ENCODE measurements at places on chromosomes 3 and 15.

DNA sequence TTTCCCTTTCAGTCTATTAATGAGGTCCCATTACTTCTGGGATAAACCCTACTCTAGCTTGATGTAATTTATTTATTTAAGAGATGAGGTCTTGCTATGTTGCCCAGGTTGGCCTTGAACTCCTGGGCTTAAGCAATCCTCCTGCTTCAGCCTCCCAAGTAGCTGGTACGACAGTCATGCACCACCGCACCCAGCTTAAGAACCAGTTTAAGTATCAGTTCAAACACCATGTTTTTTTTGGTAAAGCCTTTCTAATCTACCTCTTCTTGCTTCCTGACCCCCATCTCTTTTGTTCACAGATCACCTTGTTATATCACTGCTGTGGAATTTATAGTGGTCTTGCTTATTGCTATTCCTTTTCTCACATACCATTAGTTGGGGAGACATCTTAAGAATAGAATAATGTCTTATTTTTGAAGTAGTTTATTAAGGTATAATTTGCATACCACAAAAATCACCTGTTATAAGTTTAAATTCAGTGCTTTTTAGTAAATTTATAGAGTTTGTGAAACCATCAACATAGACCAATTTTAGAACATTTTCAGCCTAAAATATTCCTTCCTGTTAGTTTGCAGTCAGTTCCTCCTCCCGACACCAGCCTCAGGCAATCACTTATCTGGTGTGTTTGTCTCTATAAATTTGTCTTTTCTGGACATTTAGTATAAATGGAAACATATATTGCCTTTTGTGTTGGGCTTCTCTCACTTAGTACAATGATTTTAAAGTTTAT lies 257.9 kb downstream of the PDCD6IP start:
- DNase-seq, result no peak

GRCh38 chr3:141769221-141769894 lies 6.2 kb downstream of the GRK7 start:
- DNase-seq, result no peak

- DNase-seq, result peak; percentile 55
Measured at GRCh38 chr3:151838574-151839312, 24.8 kb downstream of the AADAC start.

DNA sequence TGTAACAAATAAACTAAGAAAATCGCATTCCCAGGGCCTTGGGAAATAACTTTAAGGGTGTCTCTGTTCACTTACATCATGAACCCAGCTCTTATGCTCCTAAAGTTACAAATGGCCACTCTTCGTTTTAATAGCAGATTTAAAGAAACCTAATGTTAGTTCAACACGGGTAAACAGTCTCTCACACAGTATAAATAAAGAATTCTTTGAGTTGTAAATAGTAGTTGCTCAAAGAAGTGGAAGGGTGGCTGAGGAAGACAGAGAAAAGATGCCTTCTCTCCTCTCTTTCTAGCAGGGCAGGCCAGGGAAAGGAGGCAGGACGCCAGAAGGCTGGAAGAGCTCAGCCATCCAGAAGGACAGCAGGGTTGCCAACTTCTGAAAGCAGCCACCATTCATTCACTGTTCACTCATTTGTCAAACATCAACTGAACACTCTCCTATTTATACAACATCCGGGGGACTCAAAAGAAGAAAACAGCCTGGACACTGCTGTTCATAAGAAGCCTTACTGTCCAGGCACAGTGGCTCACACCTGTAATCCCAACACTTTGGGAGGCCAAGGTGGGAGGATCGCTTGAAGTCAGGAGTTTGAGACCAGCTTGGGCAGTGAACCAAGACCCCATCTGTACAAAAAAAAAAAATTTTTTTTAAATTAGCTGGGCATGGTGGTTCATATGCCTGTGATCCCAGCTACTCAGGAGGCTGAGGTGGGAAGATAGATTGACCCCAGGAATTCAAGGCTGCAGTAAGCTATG lies 47.3 kb downstream of the WWTR1 start:
- DNase-seq, result no peak

DNA sequence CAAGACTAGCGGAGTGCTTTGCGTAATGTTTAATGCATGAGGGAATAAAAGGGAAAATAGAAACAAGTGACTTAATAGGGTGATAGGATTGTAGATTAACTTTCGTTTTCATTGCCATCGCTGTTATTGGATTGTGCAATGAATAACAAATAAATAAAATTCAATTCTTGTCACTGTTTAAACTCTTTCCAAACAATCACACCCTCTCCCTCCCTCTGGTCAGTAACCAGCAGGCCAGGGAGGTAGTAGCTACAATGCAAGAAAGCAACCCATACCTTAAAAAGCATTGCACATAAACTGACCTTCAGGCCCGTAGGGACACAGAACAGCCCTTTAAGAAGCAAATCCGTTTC lies 705 bp upstream of the TFRC start:
- no peak for DNase-seq

GRCh38 chr3:118186051-118186450 lies 848.6 kb downstream of the IGSF11 start:
- no peak for DNase-seq

Measured in activated CD4-positive, alpha-beta T cell treated with anti-CD3 and anti-CD28 coated beads, Interleukin-2, Interleukin-4, amounts not matched to agents 100 ng/mL and 50 ng/mL, durations not matched to agents 16 hours and 8 hours (primary cell).